CD4-positive, CD25-positive, alpha-beta regulatory T cell (primary cell): ENCODE measurements at places on chromosomes 6 and 20. TPM values are rescaled to one million over a fixed set of nuclear protein-coding genes. Genes with fewer than 3 reads are reported as not detected.

DNA sequence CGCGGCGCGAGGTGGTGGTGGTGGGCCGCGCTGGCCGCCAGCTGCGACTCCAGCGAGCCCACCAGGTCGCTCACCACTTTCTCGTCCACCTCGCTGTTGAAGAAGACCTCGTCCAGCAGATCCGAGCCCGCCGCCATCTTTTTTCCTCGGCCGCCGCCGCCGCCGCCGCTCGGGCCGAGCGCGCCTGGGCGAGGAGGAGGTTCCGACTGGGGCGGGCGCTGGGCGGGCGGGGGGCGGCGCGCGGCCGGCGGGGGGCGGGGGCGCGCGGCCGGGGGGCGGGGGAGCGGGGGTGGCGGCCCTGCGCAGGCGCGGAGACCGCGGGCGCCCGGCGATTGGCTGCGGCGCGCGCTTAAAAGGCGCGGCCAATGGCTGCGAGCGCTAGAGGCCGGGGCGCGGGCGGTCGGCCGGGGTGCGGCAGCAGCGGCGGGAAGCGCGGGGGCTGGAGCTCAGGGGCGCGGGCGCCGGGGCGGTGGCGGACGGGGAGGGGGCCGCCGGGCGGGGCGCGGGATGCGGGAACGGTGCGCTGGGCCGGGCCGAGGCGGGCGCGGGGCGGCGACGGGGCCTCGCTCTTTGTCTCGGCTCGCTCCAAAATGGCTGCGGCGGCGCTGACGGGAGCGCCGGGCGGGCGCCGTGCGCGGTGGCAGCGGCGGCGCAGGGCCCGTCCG, at the start of gene TAF4:
TSS of gene TAF4 (minus strand) at position 208 of the 665 bp plus-strand sequence. CDS start at position 137, 71 bp downstream.
- DNase-seq: peak; percentile 82
- H3K27ac ChIP-seq: peak within 1 kb of the TSS; percentile 57
- H3K27me3 ChIP-seq: no peaks in the 10 kb centered on the region

- H3K36me3 ChIP-seq: peaks cover 5% of the 10 kb centered on the region
- no peaks in the 10 kb centered on the region for H3K27me3 ChIP-seq
- H3K27ac ChIP-seq: peak overlapping the region; percentile 33
- H3K4me1 ChIP-seq: peaks cover 75% of the 10 kb centered on the region
Observed at GRCh38 chr6:136783495-136784270, 8.6 kb downstream of the MAP3K5 start.

Gene ZNF391
- total RNA-seq: 1.0 TPM

DNA sequence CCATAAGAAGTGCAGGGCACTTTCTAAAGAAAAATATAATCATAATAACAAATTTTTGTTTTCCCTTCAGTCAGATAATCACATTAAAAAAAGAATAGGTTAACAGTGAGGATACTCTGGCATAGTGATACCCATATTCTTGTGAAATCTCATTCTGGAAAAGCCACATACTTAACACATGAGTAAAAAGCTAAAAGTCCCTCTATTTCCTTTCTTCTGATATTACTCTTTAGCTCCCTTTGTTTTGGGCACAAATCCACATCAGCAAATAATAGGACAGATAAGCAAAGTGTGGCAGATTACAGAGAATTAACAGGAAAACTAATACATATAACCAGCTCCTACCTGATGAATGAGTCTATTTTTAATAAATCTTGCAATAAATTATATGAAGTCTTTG, 15.8 kb downstream of the SHPRH start:
- H3K27ac ChIP-seq: no peak overlapping the region
- no peak for DNase-seq
- H3K4me1 ChIP-seq: no peaks in the 10 kb centered on the region
- H3K36me3 ChIP-seq: peaks cover 90% of the 10 kb centered on the region
- no peaks in the 10 kb centered on the region for H3K27me3 ChIP-seq
- no peak overlapping the region for H3K4me3 ChIP-seq

Gene CYP24A1
- total RNA-seq: 0.72 TPM

Gene PKIG
- total RNA-seq: 0.44 TPM

- H3K27ac ChIP-seq: no peak overlapping the region
- H3K36me3 ChIP-seq: no peaks in the 10 kb centered on the region
- H3K4me3 ChIP-seq: no peak overlapping the region
- no peak for DNase-seq
- H3K4me1 ChIP-seq: no peaks in the 10 kb centered on the region
- no peaks in the 10 kb centered on the region for H3K27me3 ChIP-seq
Observed at GRCh38 chr20:61433816-61434215, 181.8 kb downstream of the CDH4 start.

Gene B4GALT5
- total RNA-seq: 13.6 TPM

DNA sequence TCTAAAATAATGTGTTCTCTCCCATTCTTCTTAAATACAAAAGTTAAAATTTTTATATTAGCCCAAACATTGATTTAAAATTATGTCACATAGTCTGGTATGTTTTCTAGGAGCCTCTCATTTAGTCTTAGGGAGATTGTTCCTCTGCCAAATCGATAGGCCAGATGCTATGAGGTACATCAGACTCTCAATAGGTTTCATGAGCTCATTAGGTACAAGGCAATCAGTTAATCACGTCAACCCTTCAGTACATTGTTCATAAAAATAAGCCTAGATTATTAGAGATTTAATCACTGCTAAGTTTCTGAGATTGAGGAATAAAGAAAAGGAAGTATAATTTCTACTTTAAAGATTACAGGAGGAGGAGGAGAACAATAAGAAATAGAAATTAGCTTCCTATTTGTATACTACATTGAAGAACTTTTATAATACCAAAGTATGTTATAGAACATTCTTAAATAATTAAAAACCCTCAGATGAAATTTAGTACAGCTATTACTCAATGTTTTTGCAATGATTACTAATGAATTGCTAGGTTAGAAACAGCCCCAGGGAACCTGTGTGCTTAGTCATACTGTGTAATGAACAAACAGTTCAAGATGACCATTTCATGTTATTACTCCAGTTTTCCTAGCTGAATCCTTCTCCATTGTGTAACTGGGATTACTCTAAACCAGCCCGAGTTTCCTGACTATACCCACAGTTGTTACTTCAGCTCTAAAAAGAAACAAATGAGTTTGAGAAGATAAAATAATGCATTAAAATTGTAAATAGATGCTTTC, 117.0 kb downstream of the BMP5 start:
- H3K36me3 ChIP-seq: no peaks in the 10 kb centered on the region
- DNase-seq: no peak
- no peaks in the 10 kb centered on the region for H3K4me1 ChIP-seq
- no peak overlapping the region for H3K27ac ChIP-seq
- H3K4me3 ChIP-seq: no peak overlapping the region
- no peaks in the 10 kb centered on the region for H3K27me3 ChIP-seq

DNA sequence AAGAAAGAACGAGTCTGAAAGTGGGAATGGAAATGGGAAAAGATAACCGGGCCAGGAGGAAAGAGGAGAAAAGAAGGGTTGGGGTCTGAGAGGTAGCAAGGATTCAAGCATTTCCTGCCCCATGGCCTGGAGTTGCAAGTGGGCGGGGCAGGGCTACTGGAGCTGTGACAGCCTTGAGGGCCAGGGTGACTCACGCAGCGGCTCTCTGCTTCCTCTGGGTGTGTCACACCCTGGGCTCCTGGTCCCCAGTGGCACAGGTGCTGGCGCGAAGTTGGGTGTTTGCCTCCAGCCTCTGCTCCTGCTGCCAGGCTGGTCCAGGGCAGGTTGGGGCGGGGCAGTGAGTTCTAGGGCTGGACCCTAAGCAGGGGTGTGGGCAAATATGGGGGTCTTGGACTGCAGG, 3.3 kb upstream of the ULBP3 start:
- H3K27ac ChIP-seq: no peak overlapping the region
- H3K36me3 ChIP-seq: no peaks in the 10 kb centered on the region
- peaks cover 12% of the 10 kb centered on the region for H3K4me1 ChIP-seq

Gene SOBP
- total RNA-seq: not detected

Gene DUSP15
- total RNA-seq: not detected

Gene KIF25
- not detected for total RNA-seq

GRCh38 chr20:44091026-44091425, 96.0 kb downstream of the JPH2 start:
- no peaks in the 10 kb centered on the region for H3K4me1 ChIP-seq
- no peak overlapping the region for H3K4me3 ChIP-seq
- no peak overlapping the region for H3K27ac ChIP-seq

Gene HUS1B
- total RNA-seq: 4.8 TPM

DNA sequence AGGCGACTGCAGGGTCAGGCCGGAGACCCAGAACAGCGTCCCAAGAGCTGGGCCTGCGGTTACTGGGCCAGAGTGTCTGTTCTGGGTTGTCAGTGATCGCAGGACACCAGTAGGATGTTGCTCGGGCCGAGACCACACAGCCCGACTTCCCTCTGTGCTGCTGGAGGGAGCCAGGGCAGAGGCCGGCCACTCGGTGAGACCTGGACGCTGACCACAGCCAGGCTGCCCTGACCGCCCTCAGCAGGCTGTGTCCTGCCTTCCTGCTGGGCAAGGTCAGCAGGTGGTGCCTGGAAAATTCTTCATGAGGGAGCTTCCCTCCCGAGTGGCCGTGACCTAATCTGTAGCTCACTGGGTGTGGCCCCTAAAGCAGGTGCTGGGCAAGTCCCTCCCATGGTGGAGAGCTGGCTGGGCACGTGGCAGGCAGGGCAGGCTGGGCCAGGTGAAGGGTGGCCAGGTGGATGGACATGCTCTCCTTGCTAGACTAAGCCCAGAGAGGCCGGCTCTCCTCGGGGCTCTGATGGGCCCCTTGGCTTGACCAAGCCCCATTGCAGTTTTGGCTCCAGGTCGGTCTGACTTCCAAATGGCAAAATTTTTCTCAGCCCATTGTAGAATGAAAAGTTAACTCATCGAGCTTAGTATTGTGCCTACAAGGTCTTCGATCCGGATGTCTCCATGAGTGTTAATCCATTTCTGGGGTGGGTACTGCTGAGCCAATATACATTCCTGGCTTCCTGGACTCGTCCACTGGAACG, 1.9 kb downstream of the SLCO4A1 start:
- no peak overlapping the region for H3K4me3 ChIP-seq
- no peak overlapping the region for H3K27ac ChIP-seq
- no peaks in the 10 kb centered on the region for H3K36me3 ChIP-seq
- no peak for DNase-seq
- peaks cover 57% of the 10 kb centered on the region for H3K4me1 ChIP-seq
- no peaks in the 10 kb centered on the region for H3K27me3 ChIP-seq

GRCh38 chr20:37856932-37857660, 45.8 kb upstream of the VSTM2L start:
- no peaks in the 10 kb centered on the region for H3K4me1 ChIP-seq
- DNase-seq: no peak
- H3K36me3 ChIP-seq: peaks cover 39% of the 10 kb centered on the region
- no peaks in the 10 kb centered on the region for H3K27me3 ChIP-seq
- H3K4me3 ChIP-seq: no peak overlapping the region

GRCh38 chr6:89162047-89162371, 16.2 kb downstream of the PM20D2 start:
- H3K27me3 ChIP-seq: no peaks in the 10 kb centered on the region
- H3K36me3 ChIP-seq: peaks cover 15% of the 10 kb centered on the region
- DNase-seq: no peak
- no peak overlapping the region for H3K4me3 ChIP-seq

- no peaks in the 10 kb centered on the region for H3K36me3 ChIP-seq
- no peak for DNase-seq
- no peak overlapping the region for H3K4me3 ChIP-seq
Observed at GRCh38 chr20:37535443-37536132, 7.9 kb upstream of the BLCAP start.

Gene ANGPT4
- total RNA-seq: not detected

DNA sequence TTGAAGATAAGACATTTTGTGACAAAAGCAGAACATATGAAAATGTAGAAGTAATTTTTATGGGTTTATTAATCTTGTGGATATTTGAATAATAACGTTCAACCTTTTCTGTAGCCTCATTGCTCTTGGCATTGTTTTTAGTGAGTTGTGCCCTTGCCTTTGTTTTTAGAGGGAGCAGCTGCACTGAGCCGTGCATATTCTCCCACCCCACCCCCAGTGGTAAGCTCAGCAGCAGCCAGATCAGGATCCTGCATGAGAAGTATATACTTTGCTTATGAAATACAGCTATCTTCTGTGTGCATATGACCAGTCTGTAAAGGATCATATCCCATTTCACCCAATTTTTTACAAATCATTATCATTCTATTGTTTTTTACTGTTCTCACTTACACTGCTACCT, 184.2 kb downstream of the COL9A1 start:
- no peak overlapping the region for H3K4me3 ChIP-seq
- no peaks in the 10 kb centered on the region for H3K4me1 ChIP-seq
- H3K36me3 ChIP-seq: no peaks in the 10 kb centered on the region
- H3K27ac ChIP-seq: no peak overlapping the region

DNA sequence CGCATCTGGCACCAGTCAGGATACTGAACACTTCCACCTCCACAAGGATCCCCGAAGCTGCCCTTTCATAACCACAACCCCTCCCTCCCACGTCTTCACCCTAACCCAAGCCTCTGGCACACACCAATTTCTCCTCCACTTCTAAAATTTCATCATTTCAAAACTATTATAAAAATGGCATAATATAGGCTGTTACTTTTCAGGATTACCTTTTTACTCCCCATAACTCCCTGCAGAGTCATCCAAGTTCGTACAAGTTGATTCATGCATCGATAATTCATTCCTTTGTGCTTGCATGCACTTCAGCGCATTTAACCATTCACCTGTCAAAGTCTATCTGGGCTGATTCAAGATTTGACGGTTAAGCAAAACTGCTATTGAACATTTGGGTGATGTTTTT, 30.6 kb upstream of the LY86 start:
- no peaks in the 10 kb centered on the region for H3K36me3 ChIP-seq
- DNase-seq: no peak
- H3K27ac ChIP-seq: no peak overlapping the region
- peaks cover 2% of the 10 kb centered on the region for H3K27me3 ChIP-seq
- H3K4me3 ChIP-seq: no peak overlapping the region
- no peaks in the 10 kb centered on the region for H3K4me1 ChIP-seq

DNA sequence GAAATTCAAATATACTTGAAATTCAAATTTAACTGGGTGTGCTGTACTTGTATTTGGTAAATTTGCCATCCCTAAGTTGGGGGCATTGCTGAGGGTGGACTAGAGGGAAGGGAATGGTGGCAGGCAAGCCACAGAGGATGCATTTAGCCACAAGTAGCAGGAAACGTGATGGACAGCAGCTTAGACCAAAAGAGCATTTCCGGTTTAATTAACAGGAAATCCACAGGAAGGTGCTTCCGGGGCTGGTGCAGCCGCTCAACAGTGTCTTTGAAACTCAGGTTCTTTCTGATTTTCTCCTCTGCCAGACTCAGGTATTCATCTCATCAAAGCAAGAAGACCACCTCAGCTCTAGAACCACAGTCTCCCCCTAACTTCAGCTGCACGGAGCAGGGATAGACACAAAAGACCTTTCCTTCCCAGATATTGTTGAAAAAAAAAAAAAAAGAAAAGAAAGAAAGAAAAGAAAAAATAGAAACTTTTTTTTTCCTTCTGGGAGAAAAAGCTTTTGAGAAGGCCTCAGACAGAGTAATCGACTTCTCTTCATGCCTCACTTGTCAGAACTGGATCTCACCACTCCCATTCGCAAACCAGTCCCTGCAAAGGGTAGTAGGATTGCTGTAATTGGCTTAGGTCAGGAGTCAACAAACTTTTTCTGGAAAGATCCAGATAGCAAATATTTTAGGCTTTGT, 8.0 kb upstream of the BCAS1 start:
- H3K36me3 ChIP-seq: no peaks in the 10 kb centered on the region
- H3K27me3 ChIP-seq: no peaks in the 10 kb centered on the region
- H3K4me1 ChIP-seq: peaks cover 12% of the 10 kb centered on the region
- peak overlapping the region; percentile 10 for H3K27ac ChIP-seq

Gene NCOA5
- total RNA-seq: 20.1 TPM

- DNase-seq: no peak
- H3K4me1 ChIP-seq: no peaks in the 10 kb centered on the region
- no peaks in the 10 kb centered on the region for H3K36me3 ChIP-seq
- H3K4me3 ChIP-seq: no peak overlapping the region
- no peak overlapping the region for H3K27ac ChIP-seq
Observed at GRCh38 chr20:24227600-24227999, 239.0 kb upstream of the GGTLC1 start.

GRCh38 chr6:259316-259715, 33.0 kb upstream of the DUSP22 start:
- peak overlapping the region; percentile 83 for H3K4me3 ChIP-seq
- H3K36me3 ChIP-seq: no peaks in the 10 kb centered on the region
- no peaks in the 10 kb centered on the region for H3K27me3 ChIP-seq
- no peak overlapping the region for H3K27ac ChIP-seq
- no peak for DNase-seq
